ENCODE measurements at places on chromosomes 12 and 14.

DNA sequence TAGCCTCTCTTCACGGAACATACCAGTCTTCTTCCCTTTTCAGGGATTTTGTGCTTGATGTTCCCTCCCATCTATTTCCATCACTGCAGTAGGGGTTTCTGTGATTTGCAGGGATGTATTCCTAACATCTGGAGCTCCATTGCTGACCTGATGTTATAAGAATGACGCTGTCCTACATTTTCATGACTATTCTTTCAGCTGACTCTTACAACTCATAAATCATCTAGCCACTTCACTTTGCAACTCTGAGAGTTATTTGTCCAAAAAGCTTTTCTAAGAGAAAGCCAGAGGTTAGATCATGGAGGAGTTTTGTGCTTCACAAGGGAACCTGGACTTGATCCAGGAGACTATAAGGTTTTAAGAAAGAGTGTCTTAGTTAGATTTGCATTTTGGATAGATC is 116.6 kb upstream of the FAR2 start:
- no peak for DNase-seq

GRCh38 chr14:73770977-73771847 is 57.0 kb upstream of the PNMA1 start:
- DNase-seq = no peak

GRCh38 chr12:47554046-47554653 is 151.7 kb downstream of the RPAP3 start:
- no peak for DNase-seq

- no peak for DNase-seq
Observed at GRCh38 chr14:78324353-78324752, 154.2 kb downstream of the NRXN3 start.

- no peak for DNase-seq
Observed at GRCh38 chr12:47986832-47987231, 17.4 kb downstream of the COL2A1 start.

DNA sequence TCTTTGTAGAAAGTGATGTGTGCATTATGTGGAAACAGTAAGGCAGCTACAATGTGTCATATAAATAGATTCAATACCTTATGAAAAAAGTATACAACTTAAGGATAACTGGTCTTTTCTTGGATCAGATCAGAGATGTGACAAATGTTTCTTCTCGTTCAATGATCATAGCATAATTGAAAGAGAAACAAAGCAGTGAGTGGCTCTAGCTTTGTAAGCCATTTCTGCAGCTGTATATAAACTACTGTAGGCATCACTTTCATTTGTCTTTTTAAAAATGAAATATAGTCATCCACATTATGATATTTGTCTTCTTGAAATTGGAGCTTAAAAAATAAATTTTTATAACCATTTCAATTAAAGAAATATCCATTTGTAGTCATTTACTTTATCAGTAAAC is 63.8 kb upstream of the LMO3 start:
- DNase-seq = no peak

- DNase-seq = no peak
Observed at GRCh38 chr14:24775950-24776349, 142.0 kb upstream of the GZMB start.

- no peak for DNase-seq
Observed at GRCh38 chr12:40222247-40222646, 2.5 kb upstream of the LRRK2 start.

- DNase-seq = no peak
Observed at GRCh38 chr12:131994589-131994988, 44.8 kb downstream of the EP400 start.

GRCh38 chr12:102462795-102463465 is 17.4 kb downstream of the IGF1 start:
- DNase-seq = no peak

DNA sequence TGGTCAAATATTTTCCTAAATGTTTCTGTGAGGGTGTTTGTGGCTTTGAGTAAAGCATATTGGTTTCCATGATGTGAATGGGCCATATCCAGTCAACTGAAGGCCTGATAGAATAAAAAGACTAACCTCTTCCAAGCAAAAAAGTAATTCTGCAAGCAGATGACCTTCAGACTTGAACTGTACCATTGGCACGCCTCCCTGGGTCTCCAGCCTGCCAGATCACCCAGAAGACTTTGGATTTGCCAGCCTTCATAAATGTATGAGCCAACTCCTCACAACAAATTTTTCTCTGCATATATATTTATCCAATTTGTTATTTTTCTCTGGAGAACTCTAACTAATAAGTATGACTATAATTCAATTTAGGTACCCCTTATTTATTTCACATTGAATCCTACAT is 190.3 kb downstream of the KIF21A start:
- DNase-seq = no peak

GRCh38 chr12:93376436-93377251 is 1.1 kb upstream of the NUDT4 start:
- DNase-seq = peak; percentile 39

DNA sequence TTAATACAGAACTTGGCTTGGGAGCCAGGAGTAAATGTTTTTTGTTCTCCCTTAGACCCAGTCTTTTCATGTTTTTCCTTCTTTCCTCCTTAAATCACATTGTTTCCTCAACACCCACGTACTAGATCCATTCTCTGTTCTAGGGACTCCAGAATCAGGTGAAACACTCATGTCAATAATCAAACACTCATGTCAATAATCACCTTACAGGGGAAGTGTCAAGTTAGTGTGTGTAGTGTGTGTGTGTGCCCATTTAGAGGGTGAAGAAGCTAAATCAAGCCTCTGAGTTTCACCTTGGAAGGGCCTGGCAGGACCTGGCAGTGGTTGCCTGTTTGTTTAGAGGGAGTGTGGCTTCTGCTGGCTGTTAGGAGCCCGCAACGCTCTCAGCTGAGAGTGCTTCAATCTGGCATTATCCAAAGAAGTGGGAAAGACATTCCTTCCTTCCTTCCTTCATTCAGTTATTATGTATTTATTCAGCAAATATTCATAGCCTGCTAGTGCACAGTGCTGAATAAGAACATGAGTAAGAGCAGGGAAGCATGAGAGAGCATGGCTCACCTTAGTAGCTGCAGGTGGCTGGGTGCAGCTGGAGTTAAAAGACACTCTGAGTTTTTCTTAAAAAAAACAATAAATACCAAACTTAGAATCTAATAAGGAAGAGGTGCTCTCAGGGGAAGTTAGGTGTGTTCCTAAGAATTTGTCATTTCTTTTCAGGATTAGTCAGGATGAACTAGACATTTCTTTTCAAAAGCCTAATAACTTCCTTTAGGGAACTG is 17.6 kb upstream of the EID3 start:
- DNase-seq = peak; percentile 87

GRCh38 chr12:49091836-49092085 is 2.8 kb downstream of the DHH start:
- DNase-seq = no peak

- no peak for DNase-seq
Observed at GRCh38 chr12:66162701-66163100, 7.1 kb downstream of the TMBIM4 start.

- peak; percentile 3 for DNase-seq
Observed at GRCh38 chr14:60632257-60632656, 17.0 kb downstream of the SIX1 start.

- DNase-seq = peak; percentile 77
Observed at GRCh38 chr14:25833341-25834126, 764.3 kb downstream of the NOVA1 start.

DNA sequence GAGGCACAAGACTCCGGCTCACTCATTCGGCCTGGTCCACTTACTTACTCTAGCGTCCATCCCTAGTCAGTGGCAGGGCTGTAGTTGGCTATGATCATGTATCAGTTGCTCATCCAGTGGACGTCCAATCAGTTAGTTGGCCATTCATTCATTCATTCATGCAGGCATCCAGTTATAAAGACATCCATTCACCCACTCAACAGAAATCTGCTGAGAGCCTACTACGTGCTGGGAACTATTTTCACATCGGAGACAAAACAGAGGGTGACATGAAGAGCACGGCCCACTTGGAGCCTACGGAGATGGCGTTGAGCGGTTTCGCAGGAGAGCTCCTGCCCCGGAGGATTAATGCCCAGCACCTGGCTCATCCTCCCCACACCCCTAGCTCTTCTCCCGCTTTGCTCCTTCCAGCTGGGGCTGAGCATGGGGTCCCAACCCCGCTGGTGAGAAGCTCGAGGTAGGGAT is 49.7 kb downstream of the SNAPC1 start:
- DNase-seq = no peak

DNA sequence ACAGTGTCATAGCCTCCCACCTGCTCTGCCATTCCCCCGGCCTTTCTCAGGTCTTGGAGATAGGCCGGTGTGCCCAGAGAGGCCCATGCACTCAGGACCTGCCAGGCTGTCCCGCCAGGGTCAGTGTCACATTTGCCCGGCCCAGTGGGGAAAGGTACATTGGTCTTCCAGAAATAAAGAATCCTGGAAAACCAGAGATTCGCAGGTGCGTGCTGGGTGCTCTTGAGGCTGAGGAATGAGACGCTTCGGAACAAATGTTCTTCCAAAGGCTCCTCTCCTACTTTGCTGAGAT is 205.8 kb upstream of the RTL1 start:
- DNase-seq = no peak

- DNase-seq = peak; percentile 11
Observed at GRCh38 chr12:98053202-98053601, 462.2 kb upstream of the TMPO start.

DNA sequence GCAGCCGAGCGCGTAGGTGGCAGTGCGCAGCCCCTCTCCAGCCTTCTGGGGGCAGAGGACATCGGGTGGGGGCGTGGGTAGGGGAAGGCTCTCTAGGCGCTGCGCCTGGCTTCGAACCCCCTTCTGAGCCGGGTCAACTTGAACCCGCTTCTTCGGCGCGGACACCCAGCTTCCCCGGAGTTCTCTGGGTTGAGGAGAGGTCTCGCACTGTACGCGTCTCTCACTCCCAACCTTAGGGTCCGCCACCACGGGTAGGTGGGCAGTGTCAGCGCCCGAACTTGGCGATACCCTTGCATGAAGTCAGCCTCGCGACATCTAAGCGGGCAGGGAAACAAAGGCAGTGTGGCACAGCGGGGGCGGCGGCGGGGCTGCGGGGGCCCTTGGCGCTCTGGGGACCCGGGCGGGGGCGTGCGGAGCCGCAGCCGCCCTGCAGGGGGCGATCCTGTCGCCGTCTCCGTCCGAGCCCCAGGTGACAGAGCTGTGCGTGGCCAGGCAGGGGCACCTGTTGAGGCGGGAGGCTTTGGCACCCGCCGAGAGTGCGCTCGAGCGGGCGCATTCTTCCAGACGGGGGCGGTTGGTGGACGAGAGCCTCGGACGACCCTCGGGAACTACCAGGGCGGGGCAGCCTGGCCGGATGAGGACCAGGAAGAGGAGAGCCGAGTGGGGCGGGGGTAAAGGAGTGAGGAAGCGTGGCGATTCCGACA is 1.1 kb downstream of the GALNT16 start:
- DNase-seq = peak; percentile 67

DNA sequence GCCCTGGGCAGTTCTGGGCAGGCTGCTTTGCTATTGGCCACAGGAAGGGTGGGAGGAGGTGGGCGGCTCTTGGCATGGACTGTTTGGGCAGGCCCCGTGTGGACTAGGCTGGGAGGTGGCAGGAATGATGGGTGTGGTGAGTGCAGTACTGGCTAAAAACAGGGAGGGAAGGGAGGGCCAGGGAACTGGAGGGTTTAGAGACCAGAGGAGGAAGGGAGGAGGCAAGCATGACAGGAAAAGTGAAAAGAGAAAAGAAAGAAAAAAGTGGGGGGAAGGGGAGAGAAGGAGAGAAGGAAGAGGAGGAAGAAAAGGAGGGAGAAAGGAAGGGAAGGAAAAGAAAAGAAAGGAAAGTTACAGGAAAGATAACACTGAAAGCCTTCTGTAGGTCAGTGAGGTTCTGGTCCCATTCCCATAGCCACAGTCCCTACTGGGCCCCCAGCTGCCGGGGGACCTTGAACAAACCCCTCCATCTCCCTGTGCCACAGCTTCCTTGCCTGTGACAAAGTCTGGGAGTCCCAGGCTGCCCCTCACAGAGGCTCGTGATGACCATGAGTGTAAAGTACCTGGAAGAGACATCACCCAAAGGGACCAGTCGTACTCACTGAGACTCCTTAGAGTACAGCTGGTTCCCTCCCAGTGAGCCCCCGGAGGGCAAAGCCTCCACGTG is 1.1 kb upstream of the C14orf132 start:
- peak; percentile 20 for DNase-seq

DNA sequence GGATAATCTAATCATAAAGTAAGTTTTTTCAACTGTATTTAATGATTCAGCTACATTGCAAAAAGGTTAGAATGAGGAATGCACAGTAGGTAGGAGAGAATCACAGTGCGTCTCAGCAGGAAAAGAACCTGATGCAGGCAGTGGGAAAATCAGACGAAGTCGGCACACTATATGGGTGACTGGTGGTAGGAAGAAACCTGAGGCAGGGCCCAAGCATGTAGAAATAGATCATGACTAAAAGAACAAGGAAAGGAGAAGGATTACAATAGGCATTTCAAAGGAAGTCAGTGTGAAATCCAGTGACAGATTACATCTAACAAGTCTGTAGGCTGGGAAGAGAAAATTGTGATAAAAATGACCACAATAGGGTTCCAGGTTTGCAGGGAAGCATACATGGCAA is 267.0 kb downstream of the MED13L start:
- DNase-seq = no peak

GRCh38 chr12:114529966-114530365 is 124.0 kb upstream of the TBX5 start:
- no peak for DNase-seq

DNA sequence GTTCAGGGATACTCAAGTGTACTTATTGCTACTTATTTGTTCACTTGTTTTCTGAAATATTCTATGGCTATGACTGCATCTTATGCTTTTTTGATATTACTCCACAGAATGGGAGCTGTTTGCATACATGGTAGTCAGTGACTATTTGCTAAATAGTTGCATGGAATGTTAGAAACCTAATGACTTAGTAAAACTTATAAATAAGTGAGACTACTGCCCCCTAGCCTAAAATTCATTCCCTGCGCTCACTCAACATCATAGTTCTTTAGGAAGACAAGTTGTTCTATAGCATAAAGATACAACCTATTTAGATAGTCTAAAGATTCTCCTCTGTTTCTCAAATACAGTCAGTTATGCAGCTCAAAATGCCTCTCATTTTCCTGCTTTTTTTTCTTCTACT is 305.5 kb downstream of the CEP128 start:
- DNase-seq = peak; percentile 22

GRCh38 chr14:90514015-90514398 is 117.2 kb downstream of the CALM1 start:
- peak; percentile 88 for DNase-seq

DNA sequence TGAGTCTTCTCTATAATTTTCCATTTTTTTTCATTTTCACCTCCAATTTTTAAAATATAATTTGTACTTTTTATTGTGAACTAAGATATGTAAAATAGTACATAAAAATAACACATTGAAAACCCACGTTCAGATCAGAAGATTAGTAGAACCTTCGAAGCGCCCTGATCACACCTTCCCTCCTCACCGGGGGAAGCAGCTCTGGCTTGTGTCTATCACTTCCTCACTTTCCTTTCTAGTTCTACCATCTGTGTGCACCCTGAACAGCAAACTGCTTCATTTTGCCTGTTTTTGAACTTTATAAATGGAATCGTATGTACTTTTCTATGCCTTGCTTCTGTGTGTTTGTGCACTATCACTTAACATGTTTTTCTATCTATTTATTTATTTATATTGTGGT is 11.8 kb upstream of the CD27 start:
- DNase-seq = no peak

GRCh38 chr12:115891556-115892164 is 385.8 kb downstream of the MED13L start:
- DNase-seq = no peak

GRCh38 chr12:121397521-121397920 is 2.4 kb upstream of the RNF34 start:
- DNase-seq = no peak

GRCh38 chr14:73058922-73059673 is 764 bp downstream of the RBM25 start:
- peak; percentile 54 for DNase-seq
